C1 segment of cervical spinal cord (tissue), 14 donors: ENCODE measurements at places on chromosomes 1 and 21.

GRCh38 chr1:112504661-112505399, 3.9 kb upstream of the WNT2B start:
- DNase-seq: no peak

- DNase-seq: no peak
These were observed 31.9 kb downstream of the GLUL start for GRCh38 chr1:182359645-182360044.

- no peak for DNase-seq
These were observed 22.4 kb downstream of the VPS45 start for GRCh38 chr1:150089846-150090520.

GRCh38 chr1:75672528-75673393, 51.7 kb upstream of the ACADM start:
- DNase-seq: no peak

- no peak for DNase-seq
These were observed 26.0 kb downstream of the RNASEL start for GRCh38 chr1:182563095-182563494.

- DNase-seq: no peak
These were observed 14.8 kb downstream of the NUCKS1 start for GRCh38 chr1:205735218-205735617.

- peak; percentile 94 for DNase-seq
These were observed 635.1 kb downstream of the PTPRC start for GRCh38 chr1:199273837-199274379.

DNA sequence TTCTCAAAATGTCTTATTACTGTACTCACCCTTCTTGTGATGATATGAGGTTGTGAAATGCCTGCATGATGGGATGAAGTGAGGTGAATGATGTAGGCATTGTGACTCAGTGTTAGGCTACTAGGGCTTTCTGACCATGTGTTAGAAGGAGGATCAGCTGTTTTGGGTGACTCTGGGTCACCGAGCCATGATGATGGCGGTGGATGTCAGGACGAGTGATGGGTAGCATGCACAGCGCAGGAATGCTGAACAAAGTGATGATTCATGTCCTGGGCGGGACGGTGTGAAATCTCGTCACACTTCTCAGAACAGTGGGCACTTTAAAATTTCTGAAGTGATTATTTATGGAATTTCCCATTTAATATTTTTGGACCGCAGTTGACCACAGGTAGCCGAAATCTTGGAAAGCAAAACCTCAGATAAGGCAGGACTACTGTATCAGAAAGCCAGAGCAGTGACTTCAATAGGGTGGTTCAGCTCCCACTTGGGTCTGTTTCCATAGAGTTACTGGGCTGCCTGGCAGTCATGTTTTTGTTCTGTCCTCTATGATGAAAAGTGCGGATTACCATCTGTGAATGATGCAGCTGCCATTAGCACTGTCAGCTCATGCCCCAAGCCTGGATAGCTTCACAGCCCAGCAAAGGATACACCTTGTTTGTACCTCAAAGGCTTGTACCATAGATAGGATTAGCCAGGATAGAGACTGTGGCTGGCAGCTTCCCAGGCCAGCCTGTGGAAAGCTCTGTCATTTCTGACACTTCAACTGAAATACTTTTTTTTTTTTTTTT, 26.6 kb downstream of the IL6R start:
- no peak for DNase-seq

- no peak for DNase-seq
These were observed 204.8 kb downstream of the KCNK2 start for GRCh38 chr1:215287362-215287761.

DNA sequence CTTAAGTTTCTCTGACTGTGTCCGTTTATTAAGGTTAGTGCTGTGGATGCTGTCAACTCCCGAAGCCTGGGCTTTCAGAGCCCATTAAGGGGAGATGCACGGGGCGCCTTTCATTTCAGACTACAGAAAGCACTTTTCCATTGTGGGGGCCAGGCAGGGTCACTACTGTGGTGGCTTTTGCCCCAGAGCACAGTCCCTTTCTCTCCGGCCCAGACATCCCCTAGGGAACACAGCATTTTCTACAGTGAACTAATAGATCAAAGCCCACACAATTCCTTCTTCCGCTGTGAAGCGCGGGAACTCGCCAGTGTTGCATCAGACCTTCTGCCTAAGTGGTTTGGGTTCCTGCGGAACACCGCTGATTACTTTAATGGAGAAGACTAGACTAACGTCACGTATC, 26.8 kb upstream of the MAP1LC3C start:
- DNase-seq: no peak

DNA sequence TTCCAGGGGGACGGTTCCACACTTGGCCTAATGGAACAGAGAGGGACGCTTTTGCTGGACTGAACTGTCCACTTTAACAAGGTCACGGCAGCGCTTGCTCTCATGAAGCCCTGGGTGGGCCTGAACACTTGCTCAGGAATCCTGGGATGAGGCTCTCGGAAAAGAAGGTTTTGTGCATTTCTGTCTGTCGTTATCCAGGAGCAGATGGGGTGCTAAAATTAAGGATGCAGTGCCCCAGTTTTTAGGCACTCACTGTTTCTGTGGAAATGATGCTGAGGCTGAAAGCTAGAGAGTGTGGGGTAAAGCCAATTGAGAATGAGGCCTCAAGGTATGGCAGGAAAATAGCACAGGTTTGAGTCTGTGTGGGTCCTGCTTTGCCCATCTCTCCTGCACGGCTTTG, 111.0 kb downstream of the DAB1 start:
- DNase-seq: no peak

GRCh38 chr1:112625696-112626095, 6.1 kb downstream of the CAPZA1 start:
- DNase-seq: no peak

DNA sequence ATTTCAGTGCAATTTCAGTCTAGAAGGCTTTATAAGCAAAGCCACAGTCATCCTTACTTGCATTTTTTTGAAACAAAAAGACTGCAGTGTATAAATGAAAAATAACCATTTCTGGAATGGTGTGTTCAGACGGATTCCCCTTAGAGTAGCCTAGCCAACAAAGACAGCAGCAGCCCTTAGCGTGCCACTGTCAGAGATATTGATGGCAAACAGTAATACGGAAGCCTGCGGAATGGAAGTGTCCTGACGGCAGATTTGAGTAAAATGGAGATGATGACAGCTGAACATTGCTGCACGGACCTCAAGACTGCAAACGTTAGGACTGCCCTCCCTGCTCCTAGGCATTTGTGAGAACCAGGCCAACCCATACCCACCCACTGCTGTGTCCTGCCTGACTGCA, 54.7 kb downstream of the PDE9A start:
- no peak for DNase-seq

- no peak for DNase-seq
These were observed 2.8 kb upstream of the USP1 start for GRCh38 chr1:62433861-62434617.

GRCh38 chr21:28903448-28903847, 89.2 kb downstream of the LTN1 start:
- DNase-seq: no peak

GRCh38 chr1:227312361-227313025, 5.8 kb downstream of the CDC42BPA start:
- DNase-seq: no peak

DNA sequence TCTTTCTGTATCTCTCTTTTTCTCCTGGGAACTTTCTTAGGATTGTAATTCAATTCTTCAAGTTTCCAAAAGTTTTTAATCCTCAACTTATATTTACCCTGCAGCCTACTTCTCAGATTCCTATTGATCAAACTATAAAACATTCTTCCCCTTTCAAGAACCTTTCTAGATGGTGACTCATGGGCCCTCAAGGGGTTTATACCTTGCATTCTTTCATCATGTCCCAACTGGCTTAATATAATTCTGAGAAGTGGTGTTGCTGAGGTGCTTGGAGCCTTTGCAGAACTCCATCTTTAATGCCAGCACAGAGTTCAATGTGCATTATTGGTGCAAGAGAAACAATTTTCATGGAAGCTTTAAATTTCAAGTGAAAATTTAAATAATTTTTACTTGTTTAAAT, 273.4 kb downstream of the VAV3 start:
- DNase-seq: no peak

- no peak for DNase-seq
These were observed 184.6 kb downstream of the KCNT2 start for GRCh38 chr1:196423612-196424011.

GRCh38 chr1:66383611-66384010, 150.3 kb upstream of the SGIP1 start:
- no peak for DNase-seq

DNA sequence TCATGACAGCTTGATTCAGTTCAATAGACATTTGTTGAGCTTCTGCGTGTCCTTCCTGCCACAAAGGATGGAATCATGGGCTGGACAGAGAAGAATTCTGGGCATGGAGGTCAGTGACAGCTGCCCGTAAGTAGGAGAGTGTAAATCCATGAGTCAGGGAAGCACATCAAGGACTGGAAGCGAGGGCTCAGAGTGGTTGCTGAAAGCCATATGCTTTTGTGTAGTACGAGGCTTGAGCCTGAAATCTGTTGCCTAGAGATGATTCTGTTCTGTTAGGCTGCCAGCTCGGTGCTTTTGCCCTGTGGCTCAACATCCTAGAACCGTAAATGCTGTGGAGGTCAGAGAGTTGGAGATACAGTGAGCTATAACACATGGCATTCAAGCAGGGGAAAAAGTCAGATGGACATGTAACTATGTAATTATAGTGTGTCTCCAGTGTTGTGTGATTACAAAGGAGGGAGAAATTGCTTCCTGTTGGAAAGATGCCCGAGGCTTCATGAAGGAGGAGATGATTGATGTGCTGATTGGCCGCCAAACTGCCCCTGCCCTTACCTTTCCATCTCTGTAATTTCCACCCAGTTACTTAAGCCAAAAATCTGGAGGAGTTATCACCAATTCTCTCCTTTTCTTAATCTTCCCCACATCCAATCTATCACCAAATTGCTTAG, 92.8 kb upstream of the CACNA1E start:
- no peak for DNase-seq

- DNase-seq: no peak
These were observed 185.2 kb downstream of the RASAL2 start for GRCh38 chr1:178278916-178279686.

DNA sequence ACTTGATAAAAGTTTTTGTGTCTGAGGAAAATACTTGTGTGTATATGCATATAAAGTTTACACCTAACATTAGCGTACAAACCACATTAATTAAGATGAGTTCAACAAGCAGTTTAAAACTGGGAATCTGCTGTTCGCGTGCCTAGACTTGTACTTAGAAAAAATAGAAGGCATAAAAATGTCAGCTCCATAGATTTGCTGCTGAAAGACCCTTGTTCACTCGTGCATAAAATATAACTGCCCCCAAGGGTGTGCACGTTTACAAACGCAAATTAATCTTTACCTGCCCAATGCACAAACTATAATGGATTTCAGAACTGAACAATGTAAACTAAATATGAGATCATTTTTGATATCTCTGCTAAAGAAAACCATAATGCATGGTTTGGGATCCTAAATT, 392.3 kb upstream of the ADGRL2 start:
- no peak for DNase-seq

DNA sequence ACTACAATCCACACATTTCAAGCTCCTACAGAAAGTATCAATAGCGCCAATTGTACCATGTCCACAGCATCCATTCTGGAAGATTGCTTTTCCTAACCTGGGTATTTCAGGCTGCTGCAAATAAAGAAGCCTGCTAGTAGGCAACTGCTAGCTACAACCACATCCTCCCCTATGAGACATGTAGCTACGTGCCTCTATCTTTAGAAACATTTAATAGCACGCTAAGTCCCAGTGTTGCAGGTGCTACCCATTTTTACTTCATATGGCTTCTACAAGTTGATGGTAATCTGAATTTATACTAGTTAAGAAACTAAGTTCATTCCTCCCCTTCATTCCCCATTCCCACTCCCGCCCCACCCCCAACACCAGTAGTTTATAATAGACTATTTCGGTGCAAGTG, 7.4 kb upstream of the AMPD1 start:
- DNase-seq: no peak

DNA sequence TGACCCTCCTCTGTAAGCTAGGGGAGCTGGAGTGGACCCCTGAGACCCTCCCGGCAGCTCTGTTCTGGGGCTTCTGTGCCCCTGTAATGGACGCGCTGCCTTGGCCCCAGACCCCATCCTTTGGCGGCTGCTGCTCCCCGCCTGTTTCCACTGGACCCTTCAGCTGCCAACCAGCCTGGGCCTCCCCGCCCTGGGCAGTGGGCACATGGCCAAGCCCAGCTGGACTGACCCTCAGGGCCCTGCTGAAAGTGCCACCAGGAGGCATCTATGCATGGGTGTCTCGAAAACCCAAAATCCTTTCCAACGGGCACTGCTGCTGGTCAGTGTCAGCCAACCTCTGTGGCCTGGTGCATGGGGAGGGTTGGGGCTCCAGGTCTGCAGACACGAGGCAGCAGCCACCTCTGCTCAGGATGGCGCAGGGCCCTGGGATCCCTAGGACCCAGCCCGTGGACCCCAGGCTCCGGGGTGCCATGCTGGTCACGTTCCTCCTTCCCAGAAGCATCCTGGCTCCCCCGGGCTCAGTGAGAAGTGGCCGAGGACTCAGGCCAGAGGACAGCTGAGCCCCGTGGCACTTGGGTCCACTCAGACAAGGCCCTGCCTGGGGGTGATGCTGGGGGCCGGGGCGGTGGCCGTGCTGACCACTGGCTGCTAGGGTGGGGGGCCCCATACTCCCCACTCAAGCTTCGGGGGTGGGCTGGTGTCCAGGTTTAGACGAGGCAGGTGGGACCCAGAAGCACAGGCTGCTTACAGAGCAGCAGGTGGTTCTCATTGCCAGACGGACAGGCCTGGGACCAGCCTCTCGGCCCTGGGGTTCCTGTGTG, 46.9 kb downstream of the SLX9 start:
- no peak for DNase-seq

- DNase-seq: no peak
These were observed 52.0 kb downstream of the LAMC2 start for GRCh38 chr1:183238071-183238470.

DNA sequence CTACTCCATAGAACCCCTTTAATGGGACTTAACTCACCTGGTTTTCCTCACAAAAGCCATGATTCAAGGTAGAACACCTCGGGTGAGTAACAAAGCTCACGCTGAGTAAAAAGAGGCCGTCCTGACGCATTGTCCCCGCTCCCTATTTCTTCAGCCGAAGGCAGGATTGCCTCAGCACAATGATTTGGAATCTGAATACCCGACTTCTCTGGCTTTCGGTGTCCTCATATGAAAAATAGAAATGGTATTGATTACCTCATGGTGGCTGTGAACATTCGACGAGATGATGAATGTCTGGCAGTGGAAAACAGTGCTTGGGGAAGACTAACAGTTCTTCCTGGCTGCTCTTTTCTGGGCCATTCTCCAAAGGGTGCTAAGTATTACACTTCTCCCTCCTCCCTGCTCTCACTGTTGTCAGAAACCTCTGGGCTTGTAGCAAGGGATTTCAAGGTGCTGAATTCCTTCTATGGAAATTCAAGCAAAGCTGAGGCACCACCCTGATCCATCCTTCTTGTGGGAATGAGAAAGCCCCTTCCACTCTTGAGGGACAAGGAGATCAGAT, 148.3 kb downstream of the C1orf94 start:
- DNase-seq: no peak

GRCh38 chr1:6732942-6733341, 31.3 kb upstream of the DNAJC11 start:
- no peak for DNase-seq

GRCh38 chr21:34858559-34858958, 189.8 kb downstream of the CLIC6 start:
- no peak for DNase-seq
